B cell (primary cell): ENCODE measurements at places on chromosomes 16 and 17. TPM values are rescaled to one million over a fixed set of nuclear protein-coding genes. Genes with fewer than 3 reads are reported as not detected.
A peak's percentile ranks its signal among the peaks of the same experiment; 100 is the strongest.

The LDHD gene
- not detected in 2 replicates for total RNA-seq

DNA sequence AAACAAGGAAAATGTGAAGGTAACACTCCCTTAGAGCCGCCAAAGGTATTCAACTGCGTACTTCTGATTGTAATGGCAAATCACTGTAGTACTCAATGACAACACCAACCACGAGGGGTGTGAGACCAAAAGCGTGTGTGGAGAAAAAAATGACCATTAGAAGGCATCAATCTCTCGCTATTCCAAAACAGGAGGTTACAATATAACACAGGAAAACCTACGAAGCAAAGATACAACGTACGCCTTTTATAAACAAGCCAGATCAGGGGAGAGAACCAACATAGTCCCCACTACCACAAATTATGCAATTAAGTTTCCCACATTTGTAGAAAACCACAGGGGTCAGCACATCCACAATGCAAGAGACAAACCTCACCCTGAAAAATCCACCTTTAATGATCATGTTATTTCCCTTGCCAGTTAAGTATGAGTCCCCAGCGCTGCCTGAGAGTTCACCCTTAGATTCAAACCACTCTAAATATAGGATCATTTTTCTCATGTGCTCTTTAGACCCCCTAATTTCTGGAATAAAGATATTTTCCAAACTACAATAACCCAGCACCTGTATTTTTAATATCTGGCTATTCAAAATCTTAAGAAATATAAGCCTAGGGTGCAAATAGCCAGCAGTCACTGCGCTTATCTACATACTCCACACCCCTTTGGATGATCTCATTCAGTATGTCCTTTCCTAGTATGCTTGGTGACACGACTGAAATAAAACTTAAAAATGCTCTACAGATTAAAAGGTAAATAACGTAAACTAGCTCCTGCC lies 12.4 kb downstream of the TEX14 start:
- no peak for DNase-seq

The RAB37 gene
- total RNA-seq: 76.0 and 76.8 TPM in 2 replicates

DNA sequence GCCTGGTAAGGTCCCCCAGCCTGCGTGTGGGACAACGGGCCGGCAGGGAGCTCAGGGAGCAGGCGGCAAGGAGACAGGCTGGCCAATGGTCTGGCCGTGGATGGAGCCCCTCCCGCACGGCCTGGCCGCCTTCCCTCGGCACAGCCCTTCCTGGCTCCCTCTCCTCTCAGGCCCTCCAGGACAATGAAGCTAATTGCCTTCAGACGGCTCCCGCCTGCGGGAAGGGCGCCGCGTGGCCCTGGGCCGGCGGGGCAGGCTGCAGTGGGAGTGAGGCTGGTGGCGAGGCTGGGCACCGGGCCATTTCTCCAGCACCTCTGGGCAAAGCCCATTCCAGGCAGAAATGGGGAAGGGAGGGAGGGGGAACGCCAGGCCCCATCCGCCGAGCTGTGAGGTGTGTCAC lies 50.9 kb downstream of the ENGASE start:
- no peak for DNase-seq

- DNase-seq: no peak
These were observed 19.3 kb downstream of the ANKFN1 start for GRCh38 chr17:56172517-56172982.

The PPY gene
- total RNA-seq: not detected in 2 replicates

DNA sequence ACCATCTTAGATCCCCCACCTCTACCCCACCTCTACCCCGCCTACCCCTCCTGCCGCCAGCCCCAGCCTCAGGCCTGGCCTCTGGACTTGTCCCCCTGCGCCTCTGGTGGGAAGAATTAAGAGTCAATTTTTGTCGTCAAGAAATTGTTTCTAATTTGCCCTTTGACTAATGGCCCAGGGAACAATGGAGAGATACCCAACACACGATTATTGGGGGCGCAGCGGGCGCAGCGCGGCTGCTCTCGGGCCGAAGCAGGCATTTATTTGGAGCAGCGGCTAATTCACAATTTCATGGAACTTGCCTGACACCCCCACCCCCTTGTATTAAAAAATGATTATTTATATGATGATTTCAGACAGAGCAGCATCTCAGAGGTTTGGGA lies 4.4 kb upstream of the BAHCC1 start:
- no peak for DNase-seq

DNA sequence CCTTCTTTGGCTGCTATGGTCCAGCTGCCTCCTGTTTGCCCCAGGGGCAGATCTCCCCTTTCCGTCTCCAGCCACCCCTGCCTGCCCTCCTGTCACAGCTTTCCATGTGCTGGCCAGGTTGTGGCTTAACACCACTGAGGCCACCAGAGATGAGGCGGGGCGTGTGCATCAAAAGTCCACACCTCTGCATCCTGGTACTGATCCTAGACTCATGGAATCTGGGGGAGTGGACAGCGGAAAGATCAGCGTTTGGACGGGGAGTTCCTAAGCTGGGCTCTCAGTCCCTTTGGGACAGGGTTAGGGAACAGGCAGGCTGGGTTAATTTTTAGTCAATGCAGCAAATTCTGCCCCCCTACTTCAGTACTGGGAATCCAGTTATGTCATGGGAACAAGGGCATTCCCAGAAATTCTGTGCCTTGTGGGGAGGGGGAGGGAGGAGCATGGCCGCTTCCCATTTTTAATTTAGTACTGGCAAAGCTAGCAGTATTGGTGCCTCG lies 3.9 kb downstream of the IGFBP4 start:
- no peak for DNase-seq

- DNase-seq: no peak
These were observed 131.6 kb downstream of the MRTFB start for GRCh38 chr16:14202697-14203096.

DNA sequence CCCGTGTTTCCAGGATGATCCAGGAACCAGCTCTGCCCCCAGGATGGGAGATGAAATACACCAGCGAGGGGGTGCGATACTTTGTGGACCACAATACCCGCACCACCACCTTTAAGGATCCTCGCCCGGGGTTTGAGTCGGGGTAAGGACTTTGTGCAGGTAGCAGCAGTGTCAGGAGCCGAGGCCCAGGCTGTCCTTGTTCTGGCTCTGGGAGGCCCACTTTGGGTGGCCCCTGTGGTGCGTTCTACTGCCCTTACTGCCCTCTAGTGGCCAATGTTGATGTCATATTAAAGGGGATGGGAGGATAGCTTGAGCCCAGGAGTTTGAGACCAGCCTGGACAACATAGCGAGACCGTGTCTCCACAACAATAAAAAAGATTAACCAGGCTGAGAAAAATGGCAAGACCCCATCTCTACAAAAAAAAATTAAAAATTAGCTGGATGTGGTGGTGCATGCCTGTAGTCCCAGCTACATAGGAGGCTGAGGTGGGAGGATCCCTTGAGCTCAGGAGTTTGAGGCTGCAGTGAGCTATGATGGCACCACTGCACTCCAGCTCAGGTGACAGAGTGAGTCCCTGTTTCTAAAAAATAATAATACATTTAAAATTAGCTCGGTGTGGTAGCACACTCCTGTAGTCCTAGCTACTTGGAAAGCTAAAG lies 20.9 kb upstream of the CLEC18A start:
- DNase-seq: peak; percentile 69

GRCh38 chr16:69397821-69398521 lies 12.2 kb upstream of the TERF2 start:
- DNase-seq: no peak

The RAC3 gene
- 0.41 and 0.62 TPM in 2 replicates for total RNA-seq

- no peak for DNase-seq
These were observed 157.6 kb upstream of the GSE1 start for GRCh38 chr16:85455534-85455933.

DNA sequence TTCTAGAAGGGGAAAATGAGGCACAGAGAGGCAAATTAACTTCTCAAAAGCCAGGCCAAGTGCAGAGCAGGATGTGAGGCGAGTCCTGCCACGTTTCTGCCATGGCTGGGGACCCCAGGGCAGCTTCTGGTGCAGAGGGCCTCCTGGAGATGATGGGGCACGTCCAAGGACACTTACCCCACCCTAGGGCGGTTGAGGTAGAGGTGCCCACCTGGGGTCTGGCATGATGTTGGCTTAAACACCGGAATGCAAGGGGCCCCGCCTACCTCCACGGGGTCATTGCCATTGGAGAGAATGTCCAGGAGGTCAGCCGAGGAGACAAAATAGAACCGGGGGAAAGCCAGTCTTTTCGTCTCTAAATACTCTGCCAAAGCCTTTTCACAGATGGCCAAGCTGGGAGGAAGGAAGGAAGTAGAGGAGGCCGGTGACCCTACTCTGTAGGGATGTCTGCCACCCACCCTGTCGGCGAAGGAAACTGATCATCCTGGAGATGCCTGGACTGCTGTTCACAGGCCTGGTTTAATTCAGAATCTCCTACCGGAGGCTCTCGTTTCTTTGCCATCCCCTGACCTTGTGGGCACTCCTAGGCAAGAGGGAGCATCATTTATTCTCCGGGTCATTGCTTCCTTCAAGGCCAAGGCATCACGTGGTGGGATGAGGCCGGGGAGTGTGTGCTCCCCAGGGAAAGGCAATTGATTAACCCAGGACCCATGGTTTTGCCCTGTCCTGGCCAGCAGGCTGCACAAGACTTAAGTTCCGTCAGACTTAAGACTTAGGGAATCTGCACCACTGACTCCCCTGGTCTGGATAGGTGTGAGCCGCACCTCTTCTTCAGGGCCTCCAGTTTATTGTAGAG lies 70.5 kb downstream of the DNAH17 start:
- no peak for DNase-seq

DNA sequence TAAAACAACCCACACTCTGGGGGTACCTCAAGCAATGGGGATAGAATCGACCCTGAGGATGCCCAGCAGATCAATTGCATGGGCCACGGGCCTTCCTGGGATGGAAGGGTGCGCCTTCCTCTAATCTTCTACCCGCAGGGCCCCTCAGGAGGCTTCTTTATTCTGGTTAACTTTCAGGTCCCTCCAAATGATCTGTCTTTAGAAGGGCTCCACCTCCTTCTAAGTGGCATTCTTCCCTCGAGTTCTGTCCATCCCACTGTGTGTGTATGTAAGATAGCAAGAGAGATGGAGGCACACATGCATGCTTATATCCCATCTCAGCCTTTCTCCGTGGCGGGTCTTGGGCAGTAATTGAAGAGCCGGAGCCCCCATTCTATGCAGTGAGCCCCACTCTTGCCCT lies 125.7 kb downstream of the MRM1 start:
- no peak for DNase-seq

- DNase-seq: peak; percentile 38
These were observed 25.3 kb upstream of the LITAF start for GRCh38 chr16:11611871-11612664.
